ENCODE measurements at places on chromosomes 13 and 19. TPM values are rescaled to one million over a fixed set of nuclear protein-coding genes. Genes with fewer than 3 reads are reported as not detected.

GRCh38 chr13:72886272-72887067, 104.5 kb downstream of the PIBF1 start:
- no peak for DNase-seq

Gene ERVV-1
- total RNA-seq, result not detected

DNA sequence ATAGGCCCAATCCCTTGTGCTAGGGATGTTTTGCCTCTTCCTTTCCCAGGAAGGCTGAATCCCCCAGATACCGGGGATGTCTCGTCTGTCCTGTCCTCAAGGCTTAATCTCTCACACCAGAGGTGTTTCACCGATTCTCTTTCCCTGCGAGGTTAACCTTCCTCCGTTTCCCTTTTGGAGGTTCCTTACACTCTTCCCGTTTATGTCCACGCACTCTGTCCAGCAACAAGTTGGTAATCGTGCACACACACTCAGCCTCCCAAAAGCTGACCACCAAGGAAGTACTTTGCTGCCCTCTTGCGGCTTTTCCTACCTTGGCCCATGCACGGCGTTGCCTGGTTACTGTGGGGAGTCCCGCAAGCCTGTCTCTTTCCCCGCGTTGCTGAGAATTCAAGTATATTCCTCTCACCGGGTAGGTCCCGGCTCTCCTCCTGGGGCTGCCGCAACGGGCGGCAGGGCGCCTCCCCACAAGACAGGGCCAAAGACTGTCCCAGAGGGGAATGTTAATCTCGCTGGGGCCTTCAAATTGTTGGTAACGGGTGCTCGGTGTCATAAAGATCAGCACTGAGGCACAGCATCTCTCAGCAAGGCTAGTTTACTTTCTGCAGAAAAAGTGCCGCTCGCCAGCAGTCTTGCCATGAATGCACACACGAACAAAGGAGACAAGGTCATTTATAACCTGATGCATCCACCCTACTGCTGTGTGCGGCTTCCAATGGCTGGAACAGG, 36.7 kb upstream of the CD177 start:
- DNase-seq, result peak; percentile 9

- no peak for DNase-seq
Measured at GRCh38 chr13:102702965-102703725, 8.3 kb upstream of the METTL21C start.

Gene KIR3DL2
- 0.13 TPM for total RNA-seq

DNA sequence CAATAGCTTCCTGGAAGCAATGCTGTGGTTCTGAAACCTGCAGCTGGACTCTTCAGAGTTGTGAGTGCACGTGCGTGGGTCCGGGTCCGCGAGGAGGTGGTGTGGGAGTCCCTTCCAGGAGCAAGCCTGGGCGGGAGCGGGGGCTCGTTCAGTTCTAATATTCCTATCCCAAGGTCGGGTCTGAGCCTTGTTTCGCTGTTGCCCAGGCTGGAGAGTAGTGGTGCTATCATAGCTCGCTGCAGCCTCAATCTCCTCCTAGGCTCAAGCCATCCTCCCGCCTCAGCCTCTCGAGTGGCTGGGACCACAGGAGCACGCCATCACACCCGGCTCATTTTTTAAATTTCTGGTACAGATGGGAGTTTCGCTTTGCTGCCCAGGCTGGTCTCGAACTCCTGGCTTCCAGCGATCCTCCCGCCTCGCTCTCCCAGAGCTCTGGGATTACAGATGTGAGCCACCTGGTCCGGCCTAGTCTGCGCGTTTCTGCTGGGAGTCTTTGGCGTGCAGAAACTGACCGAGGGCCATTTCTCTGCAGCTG, 625 bp downstream of the ZFP82 start:
- no peak for DNase-seq

DNA sequence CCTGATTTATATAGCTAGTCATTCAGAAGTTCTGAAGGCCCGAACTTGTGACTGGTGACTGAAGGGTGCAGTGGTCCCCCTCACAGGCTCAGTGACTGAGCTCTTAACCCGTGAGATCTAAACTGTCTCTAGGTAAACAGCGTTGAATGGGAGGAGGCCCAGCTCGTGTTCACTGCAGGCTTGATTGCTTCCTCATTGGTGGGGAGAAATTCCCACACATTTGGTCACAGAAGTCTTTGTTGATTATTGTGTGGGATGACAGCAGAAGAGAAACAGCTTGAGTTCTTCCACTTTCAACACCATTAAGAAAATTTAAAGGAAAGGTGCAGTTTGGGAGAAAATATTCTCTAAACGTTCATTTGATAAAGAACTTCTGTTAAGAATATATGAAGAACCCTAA, 1178.0 kb downstream of the UQCRFS1 start:
- DNase-seq, result no peak

DNA sequence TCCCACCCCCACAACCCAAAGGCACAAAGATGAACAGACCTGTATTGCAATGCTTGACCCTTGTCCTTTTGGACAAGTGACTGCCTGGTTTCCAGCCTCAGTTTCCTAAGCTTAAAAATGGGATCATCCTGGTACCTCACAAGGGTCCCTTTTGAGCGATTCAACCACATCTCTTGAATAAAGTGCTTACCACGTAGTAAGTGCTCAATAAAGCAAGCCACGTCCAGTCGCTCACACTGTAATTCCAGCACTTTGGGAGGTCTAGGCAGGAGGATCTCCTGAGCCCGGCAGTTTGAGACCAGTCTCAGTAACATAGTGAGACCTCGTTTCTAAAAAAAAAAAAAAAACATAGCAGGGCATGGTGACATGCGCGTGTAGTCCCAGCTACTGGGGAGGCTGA, 1.2 kb downstream of the DLL3 start:
- DNase-seq, result no peak

- no peak for DNase-seq
Measured at GRCh38 chr13:42967660-42968059, 24.4 kb downstream of the EPSTI1 start.

GRCh38 chr13:45162194-45162593, 38.7 kb downstream of the KCTD4 start:
- DNase-seq, result no peak

DNA sequence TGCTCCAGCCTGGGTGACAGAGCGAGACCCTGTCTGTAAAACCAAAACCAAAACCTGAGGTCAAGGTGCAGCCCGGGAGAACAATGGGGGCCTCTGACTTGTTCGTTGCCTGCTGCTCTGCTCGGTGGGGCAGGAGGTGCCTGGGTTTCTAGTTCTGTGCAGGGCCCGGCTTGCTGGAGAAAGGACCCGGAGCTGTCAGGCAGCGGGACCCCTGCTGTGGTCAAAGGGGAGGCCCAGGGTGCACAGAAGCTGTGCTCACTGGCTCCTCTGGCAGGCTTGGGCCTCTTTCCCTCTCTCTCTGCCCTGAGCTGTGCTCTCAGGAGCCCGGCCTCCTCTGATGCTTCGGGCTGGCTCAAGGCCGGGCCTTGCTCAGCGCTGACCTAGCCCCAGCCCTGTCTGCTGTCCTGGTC, 3.5 kb downstream of the LRP3 start:
- no peak for DNase-seq

GRCh38 chr13:46553521-46553885, 533 bp downstream of the LRCH1 start:
- DNase-seq, result no peak

GRCh38 chr13:20118268-20119140, 42.3 kb downstream of the GJA3 start:
- no peak for DNase-seq

DNA sequence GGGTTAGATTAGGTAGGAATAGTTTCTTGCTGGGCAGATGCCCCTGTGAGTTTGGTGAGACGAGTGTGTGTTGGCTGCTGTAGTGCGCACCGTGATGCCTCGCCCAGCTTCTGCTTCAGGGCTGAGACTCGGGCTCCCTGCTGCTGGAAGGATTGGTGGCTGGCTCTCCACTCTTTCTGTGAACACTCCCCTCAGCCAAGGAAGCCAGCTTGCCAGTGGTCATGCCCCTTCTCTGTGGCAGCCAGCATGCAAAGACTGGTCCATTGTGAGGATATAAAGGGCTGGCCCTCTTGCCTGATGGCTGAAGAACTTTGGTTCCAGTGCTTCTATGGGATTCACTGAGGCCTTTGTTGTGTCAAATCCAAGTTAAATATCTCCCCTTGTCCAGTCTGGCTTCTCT, 2.9 kb upstream of the HTR2A start:
- no peak for DNase-seq

DNA sequence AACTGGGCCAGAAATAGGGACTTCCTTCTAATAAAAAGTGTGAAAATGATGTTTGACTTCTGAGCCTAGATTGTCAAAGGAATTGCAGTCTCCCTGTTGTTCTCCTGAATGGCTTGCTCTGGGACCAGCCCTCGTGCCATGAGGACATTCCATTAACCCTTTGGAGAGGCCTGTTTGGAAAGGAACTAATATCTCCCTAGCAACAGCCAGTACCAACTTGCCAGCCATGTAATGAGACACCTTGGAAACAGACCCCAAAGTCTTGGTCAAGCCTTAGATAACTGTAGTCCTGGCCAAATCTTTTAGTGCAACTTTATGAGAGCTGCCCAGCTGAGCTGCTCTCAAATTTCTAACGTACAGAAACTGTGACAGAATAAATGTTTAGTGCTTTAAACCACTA, 8.2 kb upstream of the SIAH3 start:
- DNase-seq, result peak; percentile 86

DNA sequence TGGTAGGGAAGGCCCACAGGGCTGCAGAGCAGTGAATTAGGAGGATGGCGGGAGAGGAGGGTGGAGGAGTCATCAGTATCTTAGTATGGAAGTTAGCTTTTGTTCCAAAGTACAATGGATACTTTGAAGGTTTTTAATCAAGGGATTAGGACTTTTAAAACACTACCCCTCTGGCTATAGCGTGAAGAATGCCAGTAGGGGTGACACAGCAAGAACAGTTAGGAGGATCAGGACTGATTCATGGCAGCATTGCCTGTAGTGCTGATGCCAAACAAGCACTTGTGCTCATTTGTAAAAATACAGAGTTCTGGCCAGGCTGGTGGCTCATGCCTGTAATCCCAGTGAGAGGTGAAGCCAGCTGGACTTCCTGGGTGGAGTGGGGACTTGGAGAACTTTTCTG, 46.2 kb downstream of the SKA3 start:
- no peak for DNase-seq

DNA sequence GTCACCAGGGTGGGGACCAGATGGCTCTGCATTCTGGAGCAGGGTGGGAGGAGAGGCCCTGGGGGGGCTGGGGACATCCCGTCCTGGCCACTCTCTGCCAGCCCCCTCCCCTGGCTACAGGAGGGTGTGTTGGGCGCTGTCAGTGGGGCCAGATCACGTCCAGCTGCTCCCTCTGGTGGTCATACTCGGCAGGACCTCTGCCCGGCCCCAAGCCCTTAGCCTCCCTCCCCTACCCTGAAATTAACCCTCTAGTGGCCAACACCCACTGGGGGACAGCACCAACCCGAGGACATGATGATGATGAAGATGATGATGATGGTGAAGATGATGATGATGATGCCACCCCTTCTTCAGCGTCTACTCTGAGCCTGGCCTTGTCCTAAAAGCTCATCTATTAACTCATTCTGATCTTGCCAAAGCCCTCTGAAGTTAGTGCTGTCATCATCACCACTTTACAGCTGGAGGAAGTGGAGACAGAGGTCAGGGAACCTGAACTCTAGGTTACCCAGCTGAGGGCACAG, 590 bp upstream of the LGI4 start:
- DNase-seq, result peak; percentile 93

GRCh38 chr13:35014606-35015213, 72.6 kb downstream of the NBEA start:
- DNase-seq, result no peak

DNA sequence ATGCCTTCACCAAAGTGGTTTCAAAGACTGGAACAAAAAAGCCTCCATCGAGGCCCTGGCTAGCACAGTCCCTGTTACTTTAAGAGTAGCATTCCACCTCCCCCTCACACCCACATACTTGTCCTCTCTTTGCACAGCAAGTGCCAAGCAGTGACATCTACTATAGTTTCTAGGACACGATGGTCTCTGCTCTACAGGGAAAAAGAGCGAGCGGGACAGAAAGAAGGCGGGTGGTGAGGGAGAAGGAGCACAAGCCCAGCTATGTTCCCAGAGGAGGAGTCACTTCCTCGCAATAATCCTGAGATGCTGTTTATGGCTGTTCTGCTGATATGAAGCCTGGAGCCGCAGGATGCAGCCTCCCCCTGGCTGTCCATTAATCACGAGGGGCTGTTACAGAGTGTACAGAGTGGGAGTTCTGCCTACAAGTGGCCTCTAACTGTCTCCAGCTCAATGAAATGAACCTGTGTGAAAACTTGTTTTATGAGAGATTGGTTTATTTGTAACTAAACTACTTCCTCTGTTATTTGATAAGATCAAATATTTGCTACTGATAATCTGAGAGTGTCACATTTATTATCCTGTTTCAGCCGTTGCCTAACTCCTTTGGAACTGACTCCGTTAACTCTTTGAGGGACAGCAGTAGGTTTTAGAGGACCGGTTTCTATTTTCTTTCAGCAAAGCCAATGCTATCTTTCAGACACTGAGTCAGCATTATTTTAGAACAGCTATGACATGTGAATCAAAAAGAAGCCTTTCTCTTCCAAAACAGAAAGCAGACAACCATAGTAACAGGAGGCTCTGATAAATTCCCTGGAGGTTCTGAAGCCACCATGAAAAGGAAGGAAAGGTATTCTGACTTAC, 208.0 kb downstream of the SPRY2 start:
- DNase-seq, result peak; percentile 88

DNA sequence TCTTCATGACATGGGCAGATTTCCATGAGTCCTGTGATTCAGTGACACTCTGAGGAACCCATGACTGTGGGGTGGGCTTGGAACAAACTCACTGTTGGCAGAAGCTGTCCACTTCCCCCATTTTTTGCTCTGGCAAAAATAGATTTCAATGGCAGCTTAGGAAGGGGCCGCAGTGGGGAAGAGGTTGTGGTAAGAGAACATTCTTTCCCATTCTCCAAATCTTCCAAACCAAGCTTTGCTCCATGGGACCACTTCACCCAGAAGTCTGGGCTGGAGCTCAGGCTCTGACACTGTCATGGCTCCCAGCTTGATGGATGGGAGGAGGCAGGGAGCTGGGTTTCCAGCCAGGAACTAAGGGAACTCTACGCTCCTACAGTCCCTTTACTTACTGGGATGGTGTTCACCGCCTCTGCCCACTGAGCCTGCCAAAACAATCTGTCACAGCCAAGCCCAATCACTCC, 24.9 kb upstream of the MEDAG start:
- DNase-seq, result no peak

DNA sequence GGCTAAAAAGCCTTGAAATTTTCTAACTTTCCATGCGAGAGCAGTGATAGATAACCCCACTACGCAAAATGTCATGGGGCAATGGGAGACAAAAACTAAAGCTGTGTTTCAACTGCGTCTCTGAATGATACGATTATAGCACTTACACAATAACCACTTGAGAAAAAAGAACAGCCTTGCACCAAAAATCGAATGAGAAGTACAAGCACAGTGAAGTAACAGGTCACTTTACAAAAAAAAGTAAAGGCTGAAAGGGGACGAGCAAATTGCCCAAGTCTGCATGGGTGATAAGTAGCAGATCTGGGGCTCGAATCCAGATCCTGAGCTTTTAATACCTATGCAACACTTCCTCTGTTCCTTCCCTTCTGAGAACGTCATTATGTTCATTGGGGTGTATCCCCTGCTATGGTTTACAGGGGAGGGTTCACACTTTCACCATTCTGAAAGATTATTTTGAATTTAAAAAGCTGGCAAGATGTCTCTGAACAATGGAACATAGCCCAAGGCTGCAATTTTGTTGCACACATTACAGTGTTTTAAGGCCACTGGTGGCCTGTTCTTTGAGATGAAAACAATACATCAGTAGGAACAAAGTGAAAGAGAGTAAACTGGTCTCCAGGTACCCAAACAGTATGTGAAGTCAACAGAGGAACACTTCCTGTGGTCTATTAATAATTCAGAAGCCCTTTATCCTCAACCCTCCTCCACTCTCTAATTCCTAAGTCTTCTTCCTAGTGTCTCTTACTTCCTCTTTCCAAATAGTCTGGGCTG, 3.2 kb downstream of the CPB2 start:
- DNase-seq, result no peak

GRCh38 chr13:41641961-41642360, 184.6 kb downstream of the RGCC start:
- no peak for DNase-seq
